ENCODE measurements at places on chromosomes 12 and 14. TPM values are rescaled to one million over a fixed set of nuclear protein-coding genes. Genes with fewer than 3 reads are reported as not detected.

- no peak for DNase-seq
- no peaks in the 10 kb centered on the region for H3K27me3 ChIP-seq
- H3K36me3 ChIP-seq: no peaks in the 10 kb centered on the region
- H3K4me3 ChIP-seq: no peak overlapping the region
Measured at GRCh38 chr14:24837280-24838046, 203.5 kb upstream of the GZMB start.

GRCh38 chr12:22116376-22116775 lies 70.4 kb downstream of the CMAS start:
- no peaks in the 10 kb centered on the region for H3K36me3 ChIP-seq
- no peak overlapping the region for H3K27ac ChIP-seq
- no peak for DNase-seq
- H3K27me3 ChIP-seq: no peaks in the 10 kb centered on the region
- H3K4me3 ChIP-seq: no peak overlapping the region

DNA sequence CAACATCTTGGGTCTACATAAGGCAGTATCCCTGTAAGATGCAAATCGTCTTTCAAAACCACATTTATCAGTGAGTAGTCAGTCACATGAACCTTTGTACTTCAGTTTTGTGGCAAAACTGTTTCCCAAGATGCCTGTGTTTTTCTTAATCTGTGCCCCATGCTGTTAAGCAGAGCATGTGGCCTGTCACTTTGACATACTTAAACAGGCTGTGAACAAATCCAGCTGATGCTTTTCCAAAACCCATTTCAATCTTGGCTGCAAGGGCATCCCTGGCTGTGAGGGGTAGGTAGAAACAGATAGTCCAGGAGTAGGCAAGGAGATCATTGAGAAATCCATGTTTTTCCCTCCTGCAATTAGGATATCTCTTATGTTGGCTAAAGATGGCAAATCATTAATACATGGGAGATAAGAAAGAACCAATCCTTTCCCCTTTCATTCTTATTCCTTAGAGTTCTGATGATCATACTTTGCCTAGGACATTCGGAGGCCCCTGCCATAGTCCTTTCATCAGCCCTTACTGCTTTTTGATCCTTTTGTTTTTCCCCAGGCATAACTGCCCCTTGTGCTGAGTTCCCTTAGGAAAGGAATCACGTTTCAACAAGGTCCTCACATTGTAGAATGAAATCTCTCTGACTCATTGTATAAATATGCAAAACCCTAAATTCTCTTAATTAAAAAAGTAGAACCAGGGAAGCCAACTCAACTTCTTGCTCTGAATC lies 121.1 kb upstream of the EEA1 start:
- DNase-seq: no peak
- H3K4me1 ChIP-seq: no peaks in the 10 kb centered on the region
- no peaks in the 10 kb centered on the region for H3K27me3 ChIP-seq
- no peaks in the 10 kb centered on the region for H3K36me3 ChIP-seq

GRCh38 chr12:126389961-126390360 lies 1324.7 kb downstream of the AACS start:
- no peak overlapping the region for H3K4me3 ChIP-seq
- H3K27ac ChIP-seq: no peak overlapping the region

GRCh38 chr12:20184514-20184913 lies 183.8 kb upstream of the PDE3A start:
- no peaks in the 10 kb centered on the region for H3K36me3 ChIP-seq
- H3K4me1 ChIP-seq: no peaks in the 10 kb centered on the region
- H3K27me3 ChIP-seq: no peaks in the 10 kb centered on the region
- H3K27ac ChIP-seq: no peak overlapping the region
- no peak for DNase-seq
- no peak overlapping the region for H3K4me3 ChIP-seq

DNA sequence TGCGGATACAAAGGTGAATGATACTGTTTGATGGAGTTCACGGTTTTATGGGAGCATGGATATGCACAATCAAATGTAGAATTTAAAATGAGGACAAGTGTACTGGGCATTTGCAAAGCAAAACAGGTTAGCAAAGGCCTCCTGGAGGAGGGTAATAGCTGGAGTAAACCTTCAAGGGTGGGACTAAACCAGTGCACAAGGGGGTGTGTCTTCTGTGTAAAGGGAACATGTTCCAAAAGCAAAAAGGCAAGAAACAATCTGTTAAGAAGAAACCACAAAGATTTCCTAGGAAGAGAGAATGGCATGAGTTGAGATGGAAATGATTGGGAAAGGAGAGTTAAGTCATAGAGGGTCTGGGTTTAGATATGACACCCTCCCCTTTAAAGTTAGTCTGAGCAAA lies 109.2 kb upstream of the SLCO1C1 start:
- no peak for DNase-seq
- H3K36me3 ChIP-seq: no peaks in the 10 kb centered on the region
- no peak overlapping the region for H3K27ac ChIP-seq
- H3K4me1 ChIP-seq: no peaks in the 10 kb centered on the region

DNA sequence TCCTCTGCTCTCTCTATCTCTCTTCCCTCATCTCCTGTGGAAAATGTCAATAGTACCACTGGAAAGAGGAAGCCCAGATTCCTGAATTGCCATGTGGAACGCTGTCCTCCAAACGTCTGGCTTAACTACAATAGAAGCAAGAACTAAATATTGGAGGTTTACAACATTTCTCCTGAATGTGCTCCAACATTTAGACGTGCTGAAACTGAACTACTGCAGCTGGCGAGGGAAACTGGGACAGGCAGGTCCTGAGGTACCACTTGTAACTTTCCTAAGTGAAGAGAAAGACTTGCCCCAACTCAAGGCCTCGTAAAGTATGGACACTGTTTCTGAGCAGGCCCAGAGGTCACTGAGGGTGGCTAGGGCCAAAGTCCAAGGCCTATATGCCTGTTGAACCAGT lies 187.7 kb downstream of the NTF3 start:
- H3K27ac ChIP-seq: no peak overlapping the region
- no peak overlapping the region for H3K4me3 ChIP-seq

Gene FKBP3
- total RNA-seq: 40.2 TPM

Gene CCDC88C
- total RNA-seq: 287 TPM

Gene SIX6
- not detected for total RNA-seq

Measured in CD4-positive, alpha-beta T cell (primary cell).